ENCODE measurements at places on chromosomes 6 and 20.

- no peak for DNase-seq
These were observed 99.8 kb downstream of the SNX5 start for GRCh38 chr20:17868700-17869231.

- no peak for DNase-seq
These were observed 18.0 kb upstream of the TBC1D22B start for GRCh38 chr6:37239526-37239925.

DNA sequence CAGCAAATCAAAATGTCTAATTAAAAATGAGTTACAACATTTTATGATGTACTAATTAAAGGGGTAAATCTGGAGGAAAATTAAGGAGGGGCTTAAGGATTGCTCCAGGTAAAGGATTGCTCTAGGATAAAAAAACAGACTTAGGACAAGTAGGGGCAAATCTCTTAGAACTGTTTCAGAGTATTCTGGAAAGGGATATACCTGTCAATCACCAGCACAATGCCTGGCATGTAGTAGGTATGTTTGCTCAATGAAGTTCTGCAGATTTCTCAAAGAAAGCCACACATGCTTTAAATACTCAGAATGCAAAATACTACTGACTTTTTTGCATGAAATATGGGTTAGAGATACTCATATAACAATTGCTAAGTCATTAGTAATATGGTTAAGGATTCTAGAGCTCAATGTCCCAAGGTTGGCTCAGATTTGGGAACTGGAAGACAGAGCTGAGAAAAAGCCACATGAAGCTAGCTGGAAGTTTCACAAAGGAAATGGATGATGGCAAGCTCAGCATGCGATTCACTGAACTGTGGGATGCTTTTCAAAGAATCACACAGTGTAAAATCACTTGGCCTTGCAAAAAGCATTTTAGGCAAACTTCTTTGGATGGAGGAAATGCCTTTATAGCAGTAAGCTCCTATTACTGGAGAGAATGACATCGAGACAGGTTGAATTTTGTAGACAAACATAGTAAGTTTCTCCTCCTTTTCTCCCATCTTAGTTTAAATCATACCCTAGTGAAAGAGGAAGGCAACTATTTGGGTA, 72.8 kb downstream of the MAP3K5 start:
- no peak for DNase-seq

DNA sequence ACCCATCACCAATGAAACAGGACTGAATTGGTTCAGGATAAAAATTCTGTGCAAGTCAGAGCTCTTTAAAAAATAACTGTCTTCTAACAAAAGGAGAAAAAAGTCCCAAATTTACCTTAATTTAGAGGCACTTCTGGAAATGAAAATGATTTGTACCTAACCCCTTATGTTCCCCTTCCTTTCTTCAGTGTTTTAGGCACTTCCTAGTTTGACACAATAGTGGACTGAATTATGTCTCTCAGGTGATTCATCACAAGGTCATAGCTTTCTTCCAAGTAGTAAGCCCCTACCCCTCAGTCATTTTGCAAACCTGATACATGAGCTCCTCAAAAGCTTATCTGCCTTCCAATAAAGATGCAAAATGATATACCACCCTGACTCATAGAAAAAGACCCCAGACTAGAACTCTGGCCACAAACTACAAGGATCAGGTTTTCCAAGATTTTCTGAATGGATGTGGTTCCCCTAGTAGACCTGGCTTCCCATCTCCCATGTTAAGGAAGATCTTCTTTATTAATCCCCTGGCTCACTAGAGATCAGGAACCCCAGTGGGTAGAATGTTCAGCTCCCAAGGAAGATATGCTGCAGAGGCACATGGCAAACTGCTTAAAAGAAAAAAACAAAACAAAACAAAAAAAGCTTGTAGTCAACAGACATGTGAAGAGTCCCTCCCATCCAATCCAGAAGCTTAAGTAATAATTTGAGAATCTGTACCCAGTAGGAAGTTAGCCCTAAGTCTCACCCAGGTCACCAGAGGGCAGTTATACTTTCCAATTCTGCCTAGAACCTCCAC, 3.6 kb downstream of the PPP1R10 start:
- no peak for DNase-seq

Measured in GF-D8 (cell line).